ENCODE measurements at places on chromosomes 6 and 20.

GRCh38 chr6:88852000-88852399 lies 111.4 kb downstream of the RNGTT start:
- no peak for DNase-seq

DNA sequence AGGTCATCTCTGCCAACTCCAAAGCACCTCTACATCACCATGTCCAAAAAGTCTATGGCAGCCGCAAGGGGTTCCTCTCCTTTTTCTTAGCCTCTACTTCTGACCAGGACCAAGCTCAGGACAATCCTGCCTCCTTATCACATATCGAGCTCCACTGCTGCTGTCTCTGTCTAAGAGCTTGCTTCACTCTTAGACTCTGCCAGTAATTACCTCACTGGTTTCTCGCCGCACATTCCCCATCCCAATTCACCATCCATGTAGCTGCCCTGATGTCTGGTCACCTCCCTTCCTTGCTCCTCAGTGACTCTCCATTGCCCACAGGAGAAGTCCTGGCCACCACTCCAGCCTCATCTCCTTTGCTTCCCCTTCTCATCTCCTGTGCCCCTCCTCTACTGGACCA lies 24.1 kb upstream of the PI16 start:
- no peak for DNase-seq

- no peak for DNase-seq
Measured at GRCh38 chr6:14925699-14926026, 320.2 kb upstream of the JARID2 start.

DNA sequence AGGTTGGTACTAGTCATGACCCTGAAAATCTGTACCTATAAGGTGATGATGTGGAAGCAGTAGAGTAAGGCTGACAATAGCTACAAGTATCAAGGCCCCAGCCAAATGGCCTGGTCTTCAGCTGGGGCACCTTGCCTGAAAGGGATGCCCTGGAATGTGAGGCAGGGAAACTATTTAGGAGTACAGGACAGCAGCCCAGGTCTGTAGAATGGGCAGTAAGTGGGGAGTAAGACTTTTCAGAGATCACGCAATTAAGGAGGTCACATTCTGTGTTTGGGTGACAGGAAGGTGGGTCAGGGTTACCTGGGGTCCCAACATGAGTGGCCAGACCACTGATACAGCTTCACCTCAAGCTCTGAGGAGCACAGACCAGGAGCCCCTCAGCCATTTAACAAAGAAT lies 9.4 kb downstream of the SLC35F1 start:
- DNase-seq: no peak

- no peak for DNase-seq
Measured at GRCh38 chr6:118281291-118281690, 266.8 kb upstream of the PLN start.

DNA sequence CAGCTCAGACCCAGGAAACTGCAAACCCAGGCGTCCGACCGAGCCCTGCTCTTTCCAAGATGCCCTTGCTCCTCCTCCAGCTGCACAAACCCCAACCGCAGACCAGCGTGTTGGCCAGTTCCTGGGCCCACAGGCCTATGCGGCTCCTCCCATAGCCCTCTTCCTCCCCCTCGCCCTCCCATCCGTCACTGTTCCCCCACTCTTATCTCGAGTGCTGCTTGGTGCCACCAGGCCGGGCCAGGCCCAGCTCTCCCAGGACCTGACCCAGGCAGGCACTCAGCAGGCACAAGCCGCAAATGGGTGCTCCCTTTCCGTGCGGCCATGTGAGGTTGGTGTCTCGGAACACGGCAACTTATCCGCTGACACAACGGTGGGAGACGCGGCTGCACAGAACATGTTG lies 28.6 kb downstream of the ADRM1 start:
- DNase-seq: no peak

GRCh38 chr6:150735341-150735851 lies 130.1 kb upstream of the MTHFD1L start:
- DNase-seq: no peak

DNA sequence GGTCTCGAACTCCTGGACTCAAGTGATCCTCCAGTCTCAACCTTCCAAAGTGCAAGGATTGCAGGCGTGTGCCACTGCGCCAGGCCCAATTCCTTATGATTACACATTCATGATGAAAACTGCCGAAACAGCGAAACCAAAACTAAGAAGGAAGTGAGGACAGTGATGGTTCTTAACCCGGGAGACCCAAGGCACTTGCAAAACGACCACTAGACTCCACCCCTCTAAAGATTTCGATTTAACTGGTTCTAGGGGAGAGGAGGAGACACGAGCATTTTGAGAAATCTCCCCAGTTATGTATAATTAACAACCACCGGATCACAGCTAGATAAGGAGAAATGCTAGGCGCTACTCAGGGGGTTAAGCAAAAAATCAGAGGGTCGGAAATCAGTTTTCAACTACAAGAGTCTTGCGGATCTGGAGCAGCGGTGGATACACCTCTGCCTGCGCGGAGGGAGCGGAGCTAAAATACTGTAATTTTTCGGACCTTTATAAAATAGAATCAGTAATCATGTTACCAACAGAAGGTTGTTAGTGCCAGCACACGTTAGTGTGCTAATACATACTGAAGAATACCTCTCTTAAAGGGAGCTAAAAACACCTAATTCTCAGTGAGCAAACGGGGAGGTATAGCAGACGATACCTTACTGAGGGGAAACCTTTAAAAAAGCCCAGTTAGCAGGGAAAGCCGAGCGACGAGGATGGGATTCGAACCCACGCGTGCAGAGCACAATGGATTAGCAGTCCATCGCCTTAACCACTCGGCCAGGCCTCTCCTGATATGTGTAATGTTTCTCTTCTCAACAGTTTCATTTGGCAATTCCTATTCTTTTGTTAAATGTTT lies 60.0 kb upstream of the BTN3A2 start:
- peak; percentile 85 for DNase-seq

GRCh38 chr6:41676431-41676830 lies 38.2 kb downstream of the MDFI start:
- no peak for DNase-seq

DNA sequence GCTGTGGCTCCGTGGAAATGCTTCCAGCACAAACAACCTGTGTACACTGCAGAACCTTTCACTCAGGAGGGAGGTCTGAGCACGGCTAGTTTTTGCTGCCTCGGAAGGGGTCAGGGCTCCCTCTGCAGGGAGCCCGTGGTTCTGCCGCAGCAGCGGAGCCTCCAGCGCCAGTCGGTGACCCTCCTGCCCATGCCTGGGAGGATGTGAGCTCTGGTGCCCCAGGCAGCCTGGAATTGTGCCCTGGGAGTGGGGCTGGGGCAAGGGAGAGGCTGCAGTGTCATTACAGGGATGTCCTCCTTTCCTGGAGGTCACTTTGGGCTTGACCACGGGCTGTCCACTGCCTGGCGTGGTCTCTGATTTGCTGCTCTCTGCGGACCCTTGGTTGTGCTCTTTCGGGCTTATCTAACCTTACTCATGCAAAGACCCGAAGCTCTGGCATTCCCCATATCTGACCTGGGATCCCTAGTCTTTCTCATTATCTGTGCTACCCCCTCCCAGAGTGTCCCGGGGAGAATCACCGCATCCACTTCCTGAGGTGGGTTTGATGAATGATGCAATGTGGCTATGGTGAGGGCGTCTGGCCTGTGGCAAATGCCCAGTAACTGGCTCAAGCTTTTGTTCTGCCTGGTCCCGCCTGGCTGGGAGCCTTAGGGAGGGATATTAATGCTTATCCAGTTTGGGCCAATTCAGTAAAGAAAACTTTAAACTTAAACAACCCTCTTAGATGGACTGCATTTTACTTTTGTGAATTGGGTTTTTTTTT lies 59.6 kb upstream of the TAGAP start:
- peak; percentile 86 for DNase-seq

DNA sequence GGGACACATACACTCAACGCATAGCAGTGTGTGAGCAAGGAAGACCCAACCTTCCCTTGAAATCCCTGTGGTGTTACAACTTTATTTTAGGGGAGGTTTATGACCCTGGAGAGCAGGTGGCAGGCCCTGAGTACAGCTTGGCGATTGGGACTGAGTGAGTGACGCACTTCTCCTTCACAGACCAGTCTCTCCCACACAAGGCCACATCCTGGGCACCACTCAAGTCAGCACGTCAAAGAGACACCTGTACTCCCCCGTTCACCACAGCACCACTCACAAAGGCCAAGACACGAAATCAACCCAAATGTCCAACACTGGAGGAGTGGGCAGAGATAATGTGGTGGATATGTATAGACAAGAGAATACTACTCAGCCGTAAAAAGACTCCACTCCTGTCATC lies 57.0 kb upstream of the FRMD1 start:
- no peak for DNase-seq

- DNase-seq: no peak
Measured at GRCh38 chr20:49349694-49350252, 71.9 kb upstream of the ZNFX1 start.

DNA sequence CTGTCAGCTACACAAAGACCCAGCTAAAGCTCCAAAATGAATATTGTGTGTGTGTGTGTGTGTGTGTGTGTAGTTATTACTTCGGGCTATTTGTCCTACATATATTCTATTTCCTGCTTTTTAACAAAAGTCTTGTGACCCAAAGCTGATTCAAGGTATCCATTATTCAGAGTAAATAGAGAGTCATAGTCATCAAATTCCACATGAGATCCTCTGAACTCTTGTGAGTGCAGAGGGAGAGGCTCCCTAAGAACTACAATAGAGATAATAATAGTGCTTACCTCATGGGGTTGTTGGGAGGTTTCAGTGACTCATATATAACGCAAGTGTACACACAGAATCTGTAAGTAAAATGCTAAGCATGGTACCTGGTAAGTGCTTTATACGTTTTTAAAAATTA lies 95.6 kb upstream of the SHLD1 start:
- DNase-seq: peak; percentile 38
